CD4-positive, alpha-beta T cell treated with Interleukin-21 for 1 hour (primary cell): ENCODE measurements at places on chromosomes 6 and 20.
A peak's percentile ranks its signal among the peaks of the same experiment; 100 is the strongest.

- no peak for DNase-seq
Measured at GRCh38 chr6:95589826-95590570, 12.7 kb downstream of the MANEA start.

- no peak for DNase-seq
Measured at GRCh38 chr6:141169419-141169818, 963.3 kb upstream of the GJE1 start.

DNA sequence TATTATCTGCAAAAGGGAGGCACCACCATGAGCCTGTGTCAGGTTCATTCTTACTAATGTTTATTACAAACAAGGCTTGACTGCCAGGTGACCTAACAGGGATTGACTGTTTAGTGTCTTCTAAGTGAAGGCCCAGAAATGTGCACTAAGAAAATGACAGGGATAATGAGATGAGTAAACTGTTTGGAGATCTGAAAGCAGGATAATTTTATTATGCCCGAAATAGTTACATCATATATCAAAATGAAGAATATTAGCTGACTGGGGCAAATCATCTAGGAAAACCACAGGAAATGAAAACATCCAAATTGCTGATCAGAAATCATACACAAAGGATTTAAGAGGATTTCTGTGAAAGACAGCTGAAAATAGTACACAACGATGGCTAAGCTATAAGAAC, 516.7 kb downstream of the HDGFL1 start:
- DNase-seq, result no peak

- DNase-seq, result peak; percentile 48
Measured at GRCh38 chr6:13538084-13538483, 36.3 kb upstream of the SIRT5 start.

DNA sequence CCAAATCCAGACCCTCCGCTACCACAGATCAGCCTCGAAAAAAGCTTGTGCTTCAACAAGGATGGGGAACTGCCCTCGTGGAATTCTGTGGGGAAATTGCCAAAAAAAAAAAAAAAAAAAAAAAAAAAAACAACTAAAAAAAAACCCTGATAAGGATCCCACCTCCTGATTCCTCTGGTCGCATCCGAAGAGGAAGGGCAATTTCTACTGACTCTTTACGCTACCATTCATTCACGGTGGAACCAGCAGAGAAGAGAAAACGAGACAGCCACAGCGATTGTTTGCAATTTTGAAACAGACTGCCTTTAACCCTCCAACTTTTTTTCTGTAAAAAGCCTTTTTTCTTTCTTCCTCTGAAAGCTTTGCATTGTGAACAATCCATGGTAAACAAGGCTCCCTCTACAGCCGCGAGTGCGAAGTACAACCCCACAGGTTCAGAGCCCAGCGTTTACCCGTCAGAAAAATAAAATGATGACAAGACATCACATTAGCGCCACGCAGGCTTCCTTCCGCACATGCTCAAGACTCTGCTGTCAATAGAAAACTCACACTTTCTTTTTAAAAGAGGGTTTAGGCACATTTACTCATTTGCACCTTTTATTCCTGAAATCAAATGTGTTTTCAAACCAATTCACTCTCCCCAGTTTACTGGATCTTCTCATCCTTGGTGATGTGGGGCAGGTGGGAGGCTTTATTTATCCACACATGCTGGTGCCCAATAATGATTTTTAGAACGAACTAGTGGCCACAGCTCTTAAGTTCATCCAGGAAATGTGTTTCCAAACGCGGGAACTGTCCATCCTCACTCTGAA, 100.0 kb downstream of the NOL4L start:
- DNase-seq, result peak; percentile 88

- DNase-seq, result no peak
Measured at GRCh38 chr20:17663486-17663885, 18.6 kb downstream of the RRBP1 start.

- no peak for DNase-seq
Measured at GRCh38 chr6:33839399-33840047, 35.7 kb upstream of the MLN start.

- no peak for DNase-seq
Measured at GRCh38 chr6:94956910-94957309, 620.4 kb upstream of the MANEA start.

GRCh38 chr20:59365611-59366285, 65.3 kb downstream of the EDN3 start:
- no peak for DNase-seq

DNA sequence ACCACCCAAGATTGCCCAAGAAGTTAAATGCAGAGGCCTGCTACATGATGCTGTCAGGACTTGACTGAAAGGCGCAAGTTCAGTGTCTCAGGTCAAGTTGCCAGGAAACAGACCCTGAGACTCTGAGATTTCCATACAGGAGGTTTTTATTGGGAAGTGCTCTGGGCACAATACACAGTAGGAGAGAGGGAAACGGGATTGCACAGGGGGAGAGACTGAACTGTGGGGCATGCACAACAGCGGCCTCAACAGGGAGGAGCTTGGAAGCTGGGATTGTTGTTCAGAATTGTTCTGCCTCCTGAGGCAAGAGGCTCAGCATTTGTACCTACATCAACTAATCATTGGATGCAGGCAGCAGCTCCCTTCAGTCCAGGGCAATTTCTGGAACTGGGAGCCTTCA, 6.7 kb downstream of the STX11 start:
- DNase-seq, result no peak

- no peak for DNase-seq
Measured at GRCh38 chr20:33843854-33844253, 32.7 kb downstream of the CHMP4B start.

DNA sequence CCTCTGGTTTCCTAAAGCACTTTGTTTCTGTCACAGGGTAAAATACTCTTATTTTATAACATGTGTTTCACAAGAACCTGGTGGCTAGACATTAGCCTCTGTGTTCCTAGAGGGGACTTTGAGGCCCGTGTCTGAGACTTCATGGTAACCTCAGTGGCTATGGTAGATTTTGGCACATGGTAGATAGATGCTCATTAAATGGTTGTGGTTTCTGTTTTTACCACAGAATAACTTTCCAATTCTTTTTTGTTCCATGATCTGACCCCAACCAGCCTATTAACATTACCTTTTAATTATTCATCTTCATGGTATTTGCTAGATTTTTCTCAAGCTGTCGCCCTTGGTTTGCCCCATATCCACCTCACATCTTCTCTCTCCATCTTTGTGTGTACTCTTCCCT, 34.3 kb downstream of the CCN2 start:
- DNase-seq, result no peak

DNA sequence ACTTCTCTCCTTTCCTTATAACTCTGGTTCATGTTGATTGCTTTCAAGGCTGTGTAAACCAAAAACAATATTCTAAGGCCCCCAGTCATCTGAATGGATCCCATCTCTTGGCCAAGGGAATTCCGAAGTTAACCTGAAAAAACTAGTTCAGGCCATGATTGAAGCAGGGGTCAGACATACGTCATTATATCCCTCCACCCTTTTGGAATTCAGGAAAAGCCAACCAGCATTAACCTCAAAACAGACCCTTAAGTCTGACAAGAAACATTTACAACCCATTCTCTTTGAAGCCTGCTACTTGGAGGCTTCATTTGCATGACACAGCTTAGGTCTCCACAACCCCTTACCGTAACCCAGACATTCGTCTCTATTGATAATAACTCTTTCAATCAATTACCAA, 39.7 kb downstream of the SLC26A8 start:
- no peak for DNase-seq

- DNase-seq, result no peak
Measured at GRCh38 chr6:25578538-25578937, 73.5 kb upstream of the SCGN start.

DNA sequence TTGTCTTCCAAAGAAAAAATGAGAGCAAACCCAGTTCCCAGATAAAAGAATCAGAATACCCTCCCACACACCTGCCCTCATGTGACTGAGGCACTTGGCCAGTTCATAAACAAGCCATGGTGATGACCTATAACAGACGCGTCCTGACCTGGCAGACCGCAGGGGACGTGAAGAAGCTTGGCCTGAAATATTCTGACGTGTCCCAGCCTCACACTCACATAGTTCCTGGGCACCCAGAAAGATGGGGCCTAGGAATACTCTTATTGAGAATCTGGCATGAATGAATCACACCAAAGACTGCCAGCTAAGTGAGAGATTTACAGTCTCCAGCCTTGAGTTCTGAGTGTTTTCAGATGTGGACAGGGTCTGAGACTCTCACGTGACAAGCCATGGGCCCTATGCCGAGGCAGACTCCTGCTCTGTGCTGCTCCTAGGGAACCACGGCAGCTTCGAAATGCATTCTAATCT, 17.2 kb upstream of the MAP3K4 start:
- no peak for DNase-seq

- no peak for DNase-seq
Measured at GRCh38 chr6:77292564-77293546, 170.4 kb downstream of the HTR1B start.

DNA sequence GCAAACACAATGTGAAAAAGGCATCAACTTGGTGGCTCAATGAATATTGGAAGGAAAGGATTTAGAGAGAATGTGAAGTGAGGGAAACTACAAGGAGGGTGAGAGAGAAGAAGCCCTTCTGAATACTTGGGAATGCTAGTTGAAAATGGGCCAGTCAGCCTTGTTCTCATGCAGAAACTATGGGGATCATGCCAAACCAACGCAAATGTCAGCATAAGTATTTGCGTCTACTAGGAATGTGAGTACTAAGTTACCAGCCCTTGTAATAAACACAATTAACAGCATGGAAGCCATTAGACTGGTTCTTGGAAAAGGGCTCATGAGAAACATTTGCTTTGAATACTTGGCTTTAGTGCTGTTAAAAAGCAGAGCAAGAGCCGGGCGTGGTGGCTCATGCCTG, 54.9 kb upstream of the AIG1 start:
- DNase-seq, result no peak

GRCh38 chr6:39247667-39248194, 18.5 kb upstream of the KCNK5 start:
- DNase-seq, result no peak

- DNase-seq, result no peak
Measured at GRCh38 chr20:36548006-36548315, 6.6 kb downstream of the MYL9 start.

- no peak for DNase-seq
Measured at GRCh38 chr6:46240866-46241565, 70.2 kb upstream of the ENPP5 start.

DNA sequence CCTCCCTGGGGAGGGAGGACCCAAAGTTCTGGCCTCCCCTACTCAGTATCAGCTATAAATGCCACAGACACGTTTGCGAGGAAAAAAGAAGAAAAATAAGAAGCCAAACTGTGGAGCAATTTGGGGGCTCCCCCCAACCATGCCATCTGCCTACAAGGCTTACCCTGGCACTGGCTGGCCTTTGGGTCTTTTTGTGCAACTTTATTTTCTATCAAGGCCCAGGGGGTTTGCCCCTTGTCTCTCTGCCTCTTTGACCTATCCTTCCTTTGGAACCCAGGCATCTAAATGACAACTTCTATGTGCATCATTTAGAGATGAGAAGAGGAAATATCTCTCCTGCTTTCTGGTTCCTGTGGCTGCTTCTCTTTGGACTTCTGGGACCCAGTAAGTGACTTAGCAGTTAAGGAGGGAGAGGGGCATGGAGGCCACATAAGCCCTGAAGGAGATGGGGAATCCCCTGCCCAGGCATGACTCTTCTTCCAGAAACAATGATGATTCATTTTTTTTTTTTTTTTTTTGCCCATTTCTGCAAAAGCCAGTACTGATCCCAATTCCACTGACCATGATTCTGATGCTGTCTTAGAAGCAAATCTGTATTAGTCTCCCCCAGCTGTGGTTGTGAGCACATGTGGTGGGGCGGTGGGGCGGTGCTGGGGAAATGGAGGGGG, at the start of gene MUC22:
MUC22 (plus strand) TSS at position 82 of the 668 bp plus-strand sequence; CDS start at position 315, 233 bp downstream.
- no peak for DNase-seq

GRCh38 chr6:166417285-166417691, 34.5 kb upstream of the MPC1 start:
- peak; percentile 76 for DNase-seq

DNA sequence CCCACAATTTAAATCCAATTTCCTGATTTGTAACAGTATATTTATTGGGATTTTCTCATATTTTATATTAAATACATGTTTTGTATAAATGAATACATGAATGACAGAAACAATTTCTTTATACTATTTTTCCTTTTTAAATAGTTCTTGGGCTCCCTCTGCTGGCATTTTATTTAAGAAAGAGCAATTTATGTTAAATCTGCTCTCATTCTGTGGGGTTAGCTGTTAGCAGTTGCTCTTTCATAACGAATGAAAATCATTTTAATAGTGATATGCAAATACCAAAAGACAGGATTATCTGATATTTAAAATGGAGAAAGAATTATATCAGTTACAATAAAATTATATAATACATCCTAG, 118.3 kb downstream of the RALGAPA2 start:
- DNase-seq, result peak; percentile 15

GRCh38 chr6:11392778-11393507, 144.6 kb upstream of the TMEM170B start:
- DNase-seq, result no peak
